ENCODE measurements at places on chromosomes 11 and 22.

DNA sequence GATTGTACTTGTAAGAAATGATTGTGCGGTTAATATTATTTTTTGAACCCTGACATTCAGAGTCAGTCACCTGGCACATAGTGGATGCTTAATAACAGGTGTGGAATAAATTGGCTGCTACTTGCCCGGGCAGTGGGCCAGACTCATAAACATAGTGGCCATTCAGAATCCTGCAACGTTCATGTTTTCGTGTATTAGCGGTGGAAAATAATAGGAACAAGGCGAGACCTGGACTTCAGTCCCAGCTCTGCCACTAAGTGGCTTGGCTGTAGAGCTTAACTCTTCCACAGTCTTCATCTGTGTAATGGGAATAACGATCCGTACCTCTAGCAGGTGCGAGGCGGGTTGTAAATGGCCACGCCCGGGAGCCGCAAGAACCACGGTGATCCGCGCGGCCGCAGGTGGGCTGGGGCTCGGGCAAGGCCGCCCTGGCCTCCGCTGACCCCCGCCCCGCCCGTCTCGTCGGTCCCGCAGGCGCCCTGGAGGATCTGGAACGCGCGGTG lies 761 bp upstream of the TMEM25 start:
- DNase-seq, result no peak

DNA sequence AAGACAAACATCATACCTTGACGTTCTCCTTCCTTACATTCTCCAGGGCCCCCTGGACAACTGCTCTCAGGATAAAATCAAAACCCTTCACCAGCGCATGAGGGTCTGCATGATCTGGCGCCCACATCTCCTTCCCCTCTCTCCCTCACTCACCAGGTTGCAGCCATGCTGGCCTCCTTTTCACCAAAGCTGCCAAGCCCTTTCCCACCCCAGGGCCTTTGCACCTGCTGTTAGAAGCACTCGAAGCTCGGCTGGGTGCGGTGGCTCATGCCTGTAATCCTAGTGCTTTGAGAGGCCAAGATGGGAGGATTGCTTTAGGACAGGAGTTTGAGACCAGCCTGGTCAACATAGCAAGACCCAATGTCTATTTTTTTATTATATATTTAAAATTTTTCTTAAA lies 56.1 kb upstream of the NUP50 start:
- no peak for DNase-seq

GRCh38 chr11:70262951-70263350 lies 7.5 kb upstream of the PPFIA1 start:
- DNase-seq, result no peak

DNA sequence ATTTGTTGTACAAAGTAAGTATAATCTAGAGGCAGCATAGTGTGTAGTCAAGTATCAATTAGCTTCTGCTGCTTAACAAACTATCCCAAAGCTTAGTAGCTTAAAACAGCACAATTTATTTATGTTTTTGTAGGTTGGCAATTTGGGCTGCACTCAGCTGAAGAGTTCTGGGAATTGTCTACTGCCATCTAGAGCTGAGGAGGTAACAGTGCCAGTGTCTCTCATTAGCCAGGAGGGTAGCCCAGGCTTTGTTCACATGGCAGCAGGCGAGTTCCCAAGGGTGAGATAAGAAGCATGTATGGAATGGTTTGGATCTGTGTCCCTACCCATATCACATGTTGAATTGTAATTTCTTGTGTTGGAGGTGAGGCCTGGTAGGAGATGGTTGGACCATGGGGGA lies 45.8 kb upstream of the SLN start:
- DNase-seq, result no peak

- DNase-seq, result no peak
Observed at GRCh38 chr11:472272-472671, 22.2 kb downstream of the PTDSS2 start.

GRCh38 chr11:810040-810567 lies 337 bp downstream of the RPLP2 start:
- no peak for DNase-seq

GRCh38 chr11:1435820-1436467 lies 46.2 kb downstream of the BRSK2 start:
- no peak for DNase-seq

GRCh38 chr22:43831561-43832392 lies 19.7 kb upstream of the EFCAB6 start:
- no peak for DNase-seq

All from NCI-H446 (cell line).